Coronary artery (tissue), 2 donors: ENCODE measurements at places on chromosomes 11 and 22.

DNA sequence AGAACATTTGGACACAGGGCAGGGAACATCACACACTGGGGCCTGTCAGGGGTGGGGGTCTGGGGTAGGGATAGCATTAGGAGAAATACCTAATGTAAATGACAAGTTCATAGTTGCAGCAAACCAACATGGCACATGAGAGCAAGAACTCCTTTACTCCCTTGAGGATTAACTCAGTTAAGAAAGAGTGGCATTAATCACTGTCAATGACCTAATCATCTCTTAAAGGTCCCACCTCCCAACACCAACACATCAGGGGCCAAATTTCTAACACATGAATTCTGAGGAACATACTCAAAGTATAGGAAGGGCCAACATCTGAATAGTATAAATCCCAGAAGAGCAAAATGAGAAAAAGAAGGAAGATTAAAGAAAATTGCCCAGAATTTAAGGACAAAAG lies 272.9 kb downstream of the SWAP70 start:
- DNase-seq, result no peak

- DNase-seq, result no peak
Observed at GRCh38 chr11:126352934-126353801, 2.3 kb upstream of the ST3GAL4 start.

DNA sequence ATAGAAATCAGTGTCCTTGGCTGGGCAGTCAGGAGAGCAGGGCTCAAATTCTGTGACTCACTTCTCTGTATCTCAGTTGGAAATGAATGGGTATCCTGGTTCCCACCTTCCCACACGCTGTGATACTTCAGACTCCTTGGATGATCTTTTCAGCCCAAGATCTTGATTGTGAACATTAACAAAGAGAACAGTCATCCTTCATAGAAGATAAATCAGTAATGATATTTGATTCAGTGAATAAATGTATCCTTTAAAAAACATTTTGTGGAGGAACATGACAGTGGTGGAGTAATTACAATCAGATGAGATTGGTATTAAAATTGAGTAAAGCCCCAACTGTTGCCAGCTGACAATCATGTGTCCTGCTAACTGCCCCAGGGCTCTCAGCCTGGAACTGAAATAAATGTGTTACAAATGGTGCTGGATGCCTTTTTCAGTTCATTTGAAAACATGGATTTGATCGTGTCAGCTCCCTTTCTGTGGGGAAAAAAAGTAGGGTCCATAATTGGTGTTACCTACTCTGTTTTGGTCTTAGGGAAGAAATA lies 72.9 kb upstream of the OR5AN1 start:
- no peak for DNase-seq

GRCh38 chr11:79922641-79923040 lies 481.8 kb upstream of the TENM4 start:
- no peak for DNase-seq

GRCh38 chr11:44740967-44741366 lies 14.2 kb downstream of the TSPAN18 start:
- no peak for DNase-seq

- DNase-seq, result no peak
Observed at GRCh38 chr11:46332568-46333393, 14.5 kb upstream of the DGKZ start.

- DNase-seq, result no peak
Observed at GRCh38 chr11:42992594-42992993, 319.2 kb upstream of the API5 start.

GRCh38 chr11:72975778-72976521 lies 161.7 kb downstream of the ATG16L2 start:
- no peak for DNase-seq

- DNase-seq, result no peak
Observed at GRCh38 chr22:40345271-40345670, 1.0 kb upstream of the ADSL start.

DNA sequence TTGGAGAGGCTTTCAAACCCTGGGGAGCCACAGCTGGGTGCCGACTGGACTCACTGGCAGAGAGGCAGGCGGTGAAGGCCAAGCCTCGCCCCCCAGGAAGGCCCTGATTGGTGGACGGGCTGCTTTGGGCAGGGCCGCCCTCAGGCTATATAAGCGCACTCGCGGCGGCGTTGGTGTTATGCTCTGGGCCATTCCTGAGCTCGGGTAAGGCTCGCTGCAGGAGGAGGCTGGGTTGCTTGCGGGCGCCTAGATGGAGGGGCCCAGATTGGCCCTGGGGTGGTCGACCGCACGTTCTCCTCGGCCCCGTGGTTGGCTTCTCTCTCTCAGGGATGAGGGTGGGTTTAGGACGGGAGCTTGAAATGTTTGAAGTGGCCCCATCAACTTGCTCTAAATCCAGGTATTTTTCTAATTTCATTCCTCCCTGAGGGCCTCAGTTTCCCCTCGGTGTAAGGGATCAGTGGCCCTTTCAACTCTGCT lies at the start of gene SPDYC:
SPDYC (plus strand) TSS at position 176 of the 477 bp plus-strand sequence. CDS start 1,125 bp downstream, outside the sequence.
- no peak for DNase-seq

GRCh38 chr11:87628026-87628580 lies 547.1 kb downstream of the RAB38 start:
- no peak for DNase-seq

GRCh38 chr11:1285876-1286275 lies 23.6 kb downstream of the TOLLIP start:
- no peak for DNase-seq

DNA sequence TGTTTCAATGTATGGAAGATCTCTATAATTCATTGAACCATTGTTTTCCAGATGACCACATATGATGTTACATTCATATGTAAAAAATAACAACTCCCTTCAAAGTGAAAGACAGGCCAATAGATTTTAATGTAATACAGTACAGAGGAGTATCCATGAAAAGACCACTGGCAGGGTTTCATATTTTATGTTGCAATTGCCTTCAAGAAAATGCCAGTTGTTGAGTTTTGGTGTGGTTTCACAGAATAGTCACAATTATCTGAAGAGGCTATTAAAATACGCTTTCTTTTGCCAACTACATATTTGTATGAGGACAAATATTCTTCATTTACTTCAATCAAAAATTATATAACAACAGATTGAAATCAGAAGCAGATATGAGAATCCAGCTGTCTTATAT lies 14.3 kb downstream of the AMOTL1 start:
- no peak for DNase-seq

GRCh38 chr11:123228496-123229163 lies 33.6 kb upstream of the CLMP start:
- DNase-seq, result no peak

- DNase-seq, result no peak
Observed at GRCh38 chr11:120128392-120129119, 9.4 kb downstream of the TRIM29 start.

GRCh38 chr11:1966531-1966930 lies 19.4 kb downstream of the MRPL23 start:
- DNase-seq, result no peak

DNA sequence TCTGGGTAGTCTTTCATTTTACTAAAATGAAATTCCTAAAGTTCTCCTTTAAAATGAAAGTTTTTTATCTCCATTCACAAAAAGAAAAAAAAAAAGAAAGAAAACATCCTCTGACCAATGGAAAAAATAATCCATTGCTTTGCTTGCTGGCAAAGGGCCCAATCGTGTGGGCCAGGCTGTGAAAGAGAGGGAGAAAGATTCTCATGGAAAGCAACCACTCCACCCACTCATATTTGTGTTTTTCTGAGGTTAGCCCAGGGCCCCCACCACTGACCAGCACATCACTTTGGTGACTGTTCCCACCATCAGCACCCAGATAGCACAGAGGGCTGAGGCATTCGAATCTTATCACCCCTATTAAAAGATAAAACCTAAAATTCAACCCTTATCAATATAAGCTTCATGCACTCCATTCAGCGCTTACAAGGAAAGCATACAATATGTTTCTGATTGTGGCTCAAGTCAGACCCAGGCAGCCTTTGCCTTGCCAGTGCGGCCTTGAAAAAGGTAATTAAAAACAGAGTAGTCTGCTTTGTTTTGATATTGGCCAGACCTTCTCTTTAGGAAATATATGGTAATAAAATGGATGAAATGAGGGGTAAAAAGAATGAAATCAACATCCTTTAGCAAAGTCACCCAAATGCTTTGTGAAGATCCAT lies 192.8 kb downstream of the ETS1 start:
- no peak for DNase-seq

DNA sequence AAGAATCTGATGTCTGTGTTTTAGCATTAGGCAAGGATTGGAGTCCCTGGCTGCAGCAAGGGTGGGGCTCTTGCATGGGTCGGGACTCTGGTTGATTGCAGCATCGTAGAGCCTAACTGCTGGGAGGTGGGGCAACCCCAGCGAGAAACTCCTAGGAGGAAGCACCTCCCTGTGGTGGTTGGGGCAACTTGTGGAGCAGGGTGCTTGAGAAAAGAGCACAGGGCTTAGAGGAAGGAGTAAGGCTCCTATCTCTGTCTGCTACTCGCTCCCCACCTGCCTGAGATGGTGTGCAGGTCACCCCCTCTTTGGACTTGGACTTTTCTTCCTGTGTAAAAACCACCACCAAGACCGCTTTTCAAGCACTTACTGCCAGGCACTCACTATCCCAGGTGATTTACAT lies 15.6 kb downstream of the SREBF2 start:
- DNase-seq, result no peak

GRCh38 chr11:73585834-73586575 lies 11.9 kb downstream of the FAM168A start:
- DNase-seq, result no peak

- no peak for DNase-seq
Observed at GRCh38 chr11:19862091-19862490, 149.5 kb downstream of the NAV2 start.

DNA sequence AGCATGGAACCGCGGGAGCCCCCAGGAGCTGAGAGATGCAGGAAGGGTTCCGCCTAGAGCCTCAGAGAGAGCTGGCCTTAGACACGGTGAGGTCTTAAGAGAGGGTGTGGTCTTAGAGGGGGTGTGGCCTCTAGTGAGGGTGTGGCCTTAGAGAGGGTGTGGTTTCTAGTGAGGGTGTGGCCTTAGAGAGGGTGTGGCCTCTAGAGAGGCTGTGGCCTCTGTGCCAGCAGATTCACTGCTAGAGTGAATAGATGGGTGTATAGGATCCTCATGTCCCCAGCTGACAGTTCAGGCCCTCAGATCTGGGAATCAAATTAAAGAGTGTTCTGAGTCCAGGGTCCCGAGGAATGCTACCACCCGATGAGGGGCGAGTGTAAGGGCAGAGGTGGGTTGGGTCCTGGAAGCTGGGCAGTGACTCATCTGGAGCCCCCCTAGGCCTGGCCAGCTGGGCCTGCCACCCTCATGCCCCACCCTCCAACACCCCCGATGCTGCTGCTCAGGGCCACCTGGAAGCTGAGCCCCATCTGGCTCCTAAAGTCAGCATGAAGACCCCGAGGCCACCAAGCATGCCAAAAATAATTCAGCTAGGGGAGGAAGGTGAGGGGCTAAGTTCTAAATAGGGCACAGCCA lies 49.5 kb downstream of the IGF2 start:
- DNase-seq, result no peak

DNA sequence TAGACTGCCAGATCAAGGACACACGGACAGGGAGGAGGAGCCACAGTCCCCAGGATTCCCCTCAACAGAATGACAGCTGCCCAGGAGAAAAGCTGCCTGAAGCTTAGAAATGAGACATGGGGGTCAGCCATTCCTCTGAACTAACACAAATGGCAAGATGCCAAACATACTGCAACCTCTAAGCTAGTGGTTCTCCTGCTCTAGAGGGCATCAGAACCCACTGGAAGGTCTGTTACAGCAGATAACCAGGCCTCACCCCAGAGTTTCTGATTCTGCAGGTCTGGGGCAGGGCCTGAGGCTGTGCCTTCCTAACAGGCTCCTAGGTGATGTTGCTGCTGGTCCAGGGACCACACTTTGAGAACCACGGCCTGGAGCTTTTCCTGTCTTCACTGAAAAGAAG lies 28.6 kb upstream of the BID start:
- no peak for DNase-seq

GRCh38 chr11:116110802-116111201 lies 606.6 kb upstream of the CADM1 start:
- DNase-seq, result peak; percentile 53

- no peak for DNase-seq
Observed at GRCh38 chr11:126034039-126034932, 28.4 kb downstream of the CDON start.

DNA sequence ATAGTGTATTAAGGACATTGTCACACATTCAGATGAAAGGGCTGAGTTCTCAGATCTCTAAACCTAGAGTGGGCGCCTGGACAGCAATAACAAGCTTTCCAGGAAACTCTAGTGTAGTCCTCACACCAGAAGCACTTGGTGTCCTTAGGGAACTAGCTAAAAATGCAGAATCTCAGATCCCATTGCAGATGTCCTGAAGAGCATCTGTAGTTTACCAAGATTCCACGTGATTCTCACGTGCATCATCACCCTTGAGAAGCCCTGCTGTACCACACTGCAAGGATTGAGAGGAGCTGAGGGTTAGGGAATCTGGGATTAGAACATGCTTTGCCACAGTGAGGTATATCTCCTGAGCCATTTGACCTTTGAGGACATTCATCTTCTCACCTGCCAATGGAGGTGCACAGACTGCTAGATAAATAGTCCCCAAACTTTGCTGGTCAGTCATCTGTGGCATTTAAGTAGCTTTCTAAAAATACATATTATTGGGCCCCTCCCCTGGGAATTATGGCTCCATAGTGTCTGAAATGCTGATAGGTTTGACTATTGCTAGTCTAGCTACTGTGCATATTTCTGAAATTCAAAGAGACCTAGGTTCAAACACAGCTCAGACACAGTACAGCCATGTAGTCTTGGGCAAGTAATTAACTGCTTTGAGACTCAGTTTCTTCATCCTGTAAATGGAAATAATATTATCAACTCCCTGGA lies 1068.9 kb downstream of the OPCML start:
- DNase-seq, result no peak

- peak; percentile 72 for DNase-seq
Observed at GRCh38 chr11:67268081-67268961, 2.0 kb downstream of the GRK2 start.

GRCh38 chr11:47487421-47487820 lies 38.5 kb upstream of the RAPSN start:
- DNase-seq, result no peak

GRCh38 chr11:46498179-46498578 lies 95.6 kb downstream of the AMBRA1 start:
- no peak for DNase-seq

GRCh38 chr22:24833881-24834495 lies 28.0 kb downstream of the SGSM1 start:
- no peak for DNase-seq

- DNase-seq, result no peak
Observed at GRCh38 chr22:46678785-46679700, 58.9 kb downstream of the GRAMD4 start.

- DNase-seq, result peak; percentile 46
Observed at GRCh38 chr11:2666401-2666741, 33.4 kb downstream of the KCNQ1OT1 start.

- DNase-seq, result no peak
Observed at GRCh38 chr11:65660038-65660437, 2.7 kb downstream of the RELA start.

DNA sequence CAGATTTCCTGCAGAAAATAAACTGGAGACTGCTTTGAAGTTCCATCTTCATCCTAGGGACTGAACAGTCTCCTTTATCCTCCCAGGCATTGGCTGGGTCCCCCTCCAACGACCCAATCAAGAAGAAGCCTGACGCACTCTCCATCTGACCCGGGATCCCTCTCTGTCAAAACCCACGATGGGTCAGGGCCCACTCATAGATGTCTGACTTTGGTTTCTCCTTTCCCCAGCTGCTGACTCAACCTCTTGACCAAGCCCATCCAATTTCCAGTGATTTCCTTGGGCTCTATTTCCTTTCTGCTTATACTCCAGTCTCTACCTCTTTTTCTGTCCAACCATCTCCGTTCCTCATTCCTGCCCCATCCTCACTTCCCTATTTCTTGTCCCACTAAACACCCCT lies 189.7 kb downstream of the MIAT start:
- DNase-seq, result no peak
